Vagina (tissue), 2 donors: ENCODE measurements at places on chromosomes 16 and 17.

- no peak for DNase-seq
Observed at GRCh38 chr17:4980644-4981216, 6.7 kb downstream of the CAMTA2 start.

- DNase-seq, result no peak
Observed at GRCh38 chr17:14545156-14545906, 244.4 kb downstream of the HS3ST3B1 start.

DNA sequence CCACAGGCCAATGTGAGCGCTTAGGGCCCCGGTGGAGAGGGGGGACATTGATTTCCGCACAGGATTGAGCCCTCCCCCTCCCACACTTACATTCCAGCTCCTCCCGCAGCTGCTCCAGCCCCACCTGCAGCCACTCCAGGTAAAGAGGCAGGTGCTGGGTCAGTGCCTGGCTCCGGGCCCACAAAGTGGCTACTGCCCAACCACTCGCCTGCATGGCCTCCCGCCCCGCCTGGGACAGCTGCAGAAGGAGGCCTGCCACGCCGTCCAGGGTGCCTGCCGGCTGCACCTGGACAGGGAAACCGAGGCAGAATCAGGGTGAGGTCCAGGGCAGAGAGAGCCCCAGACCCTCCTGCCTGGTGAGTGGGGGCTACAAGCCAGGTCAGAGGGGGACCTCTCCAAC is 46.3 kb downstream of the RMI2 start:
- DNase-seq, result no peak

- DNase-seq, result no peak
Observed at GRCh38 chr16:20372701-20373100, 20.2 kb upstream of the UMOD start.

DNA sequence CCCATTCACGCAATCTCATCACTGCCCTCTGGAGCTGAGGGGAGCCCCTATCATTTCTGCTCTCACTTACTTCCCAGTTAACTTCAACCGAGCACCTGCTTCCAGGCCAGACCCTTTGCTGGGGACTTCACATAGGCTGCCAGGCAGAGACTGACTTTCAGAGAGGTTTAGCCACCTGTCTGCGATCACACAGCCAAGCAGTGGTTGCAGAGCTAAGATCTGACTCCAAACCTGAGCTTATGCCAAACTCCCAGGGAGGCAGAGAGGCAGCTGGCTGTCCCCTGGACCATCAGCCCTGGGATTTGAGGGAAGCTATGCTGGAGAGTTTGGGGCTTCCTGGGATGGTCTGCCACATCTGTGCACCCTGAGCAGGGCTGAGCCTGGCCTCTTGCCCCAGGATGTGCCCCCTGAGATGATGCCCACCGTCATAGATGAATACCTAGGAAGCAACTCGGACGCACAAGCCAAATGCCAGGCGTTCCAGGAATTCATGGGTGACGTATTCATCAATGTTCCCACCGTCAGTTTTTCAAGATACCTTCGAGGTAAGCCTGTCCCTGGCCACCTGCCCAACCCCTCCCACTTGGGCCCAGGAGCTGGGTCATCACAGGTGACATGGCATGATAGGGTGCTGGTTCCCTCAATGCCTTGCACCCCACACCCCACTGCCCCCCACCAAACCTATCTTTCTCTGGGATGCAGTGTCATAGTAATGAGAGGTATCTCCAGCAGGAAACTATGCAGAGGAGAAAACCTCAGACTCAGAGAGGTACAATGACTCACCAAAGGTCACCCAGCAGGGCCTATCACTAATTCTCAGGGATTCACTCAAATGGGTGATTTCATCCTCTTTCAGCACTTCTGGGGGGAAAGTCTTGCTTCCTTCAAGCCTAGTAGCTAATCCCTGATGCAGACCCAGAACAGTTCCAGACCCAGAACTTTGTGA is 10.0 kb downstream of the CES3 start:
- DNase-seq, result no peak

GRCh38 chr17:61584866-61585265 is 6.2 kb downstream of the NACA2 start:
- no peak for DNase-seq

DNA sequence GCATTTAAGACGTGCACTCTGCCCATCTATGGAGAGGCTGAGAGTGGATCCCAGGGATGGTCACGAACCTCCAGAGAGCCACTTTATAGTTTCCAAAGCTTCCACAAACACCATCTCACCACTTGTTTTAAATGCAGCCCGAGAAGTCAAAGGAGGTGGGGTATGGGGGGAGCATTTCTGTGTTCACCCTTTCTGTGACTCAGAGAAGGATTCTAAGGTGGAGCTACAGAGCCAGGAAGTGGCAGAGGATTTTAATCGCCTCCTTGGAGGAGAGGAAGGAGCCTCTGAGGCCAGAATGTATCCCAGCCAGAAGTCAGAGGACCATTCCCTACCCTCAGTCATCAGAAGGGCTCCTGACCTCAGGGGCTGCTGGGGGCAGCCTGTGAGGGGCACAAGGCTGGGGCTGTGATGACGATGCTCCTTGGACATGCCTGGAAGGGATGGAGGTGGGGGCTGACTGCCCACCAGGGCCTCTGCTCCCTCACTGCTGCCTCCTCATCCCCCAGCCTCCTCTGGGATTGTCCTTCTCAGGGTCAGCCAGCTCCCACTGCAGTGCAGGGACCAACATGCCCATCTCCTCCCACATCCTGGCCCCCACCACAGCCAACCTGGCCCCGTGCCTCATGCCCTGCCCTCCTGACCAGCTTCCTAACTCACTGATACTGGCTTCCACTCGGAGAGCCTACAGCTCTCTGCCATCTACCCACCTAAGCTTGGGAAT is 2.8 kb downstream of the XYLT2 start:
- no peak for DNase-seq

- DNase-seq, result no peak
Observed at GRCh38 chr17:40363111-40363827, 1.3 kb downstream of the GJD3 start.

DNA sequence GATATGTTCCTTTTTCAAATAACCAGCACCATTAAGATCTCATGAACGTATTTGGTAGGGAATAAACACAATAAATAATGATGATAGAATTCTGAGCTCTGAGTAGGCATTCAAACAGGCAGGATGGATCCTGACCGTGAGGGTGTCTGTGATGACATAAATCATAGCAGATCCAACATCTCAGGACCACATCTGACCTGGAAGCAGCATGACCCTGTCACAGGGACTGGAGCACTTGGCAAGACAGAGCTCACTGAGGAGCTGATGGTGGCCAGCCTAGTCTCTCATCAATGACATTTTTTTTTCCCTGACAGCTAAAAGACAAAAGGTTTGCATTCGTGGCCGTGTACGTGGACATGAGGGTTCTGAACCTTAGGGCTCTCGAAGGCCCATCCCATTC is 337.5 kb downstream of the NPIPA8 start:
- no peak for DNase-seq

DNA sequence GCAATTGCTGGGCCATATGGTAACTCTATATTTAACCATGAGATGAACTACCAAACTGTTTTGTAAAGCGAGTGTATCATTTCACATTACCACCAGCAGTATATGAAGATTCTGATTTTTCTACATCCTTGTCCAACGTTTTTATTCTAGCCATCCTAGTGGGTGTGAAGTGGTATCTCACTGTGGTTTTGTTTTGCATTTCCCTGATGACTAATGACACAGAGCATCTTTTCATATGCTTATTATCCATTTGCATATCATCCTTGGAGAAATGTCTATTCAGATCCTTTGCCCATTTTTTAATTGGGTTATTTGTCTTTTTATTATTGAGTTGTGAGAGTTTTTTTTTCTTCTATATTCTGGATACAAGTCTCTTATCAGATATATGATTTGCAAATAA is 83.6 kb downstream of the AKAP1 start:
- DNase-seq, result no peak

- DNase-seq, result no peak
Observed at GRCh38 chr17:33942414-33942813, 312.7 kb upstream of the CCL2 start.

DNA sequence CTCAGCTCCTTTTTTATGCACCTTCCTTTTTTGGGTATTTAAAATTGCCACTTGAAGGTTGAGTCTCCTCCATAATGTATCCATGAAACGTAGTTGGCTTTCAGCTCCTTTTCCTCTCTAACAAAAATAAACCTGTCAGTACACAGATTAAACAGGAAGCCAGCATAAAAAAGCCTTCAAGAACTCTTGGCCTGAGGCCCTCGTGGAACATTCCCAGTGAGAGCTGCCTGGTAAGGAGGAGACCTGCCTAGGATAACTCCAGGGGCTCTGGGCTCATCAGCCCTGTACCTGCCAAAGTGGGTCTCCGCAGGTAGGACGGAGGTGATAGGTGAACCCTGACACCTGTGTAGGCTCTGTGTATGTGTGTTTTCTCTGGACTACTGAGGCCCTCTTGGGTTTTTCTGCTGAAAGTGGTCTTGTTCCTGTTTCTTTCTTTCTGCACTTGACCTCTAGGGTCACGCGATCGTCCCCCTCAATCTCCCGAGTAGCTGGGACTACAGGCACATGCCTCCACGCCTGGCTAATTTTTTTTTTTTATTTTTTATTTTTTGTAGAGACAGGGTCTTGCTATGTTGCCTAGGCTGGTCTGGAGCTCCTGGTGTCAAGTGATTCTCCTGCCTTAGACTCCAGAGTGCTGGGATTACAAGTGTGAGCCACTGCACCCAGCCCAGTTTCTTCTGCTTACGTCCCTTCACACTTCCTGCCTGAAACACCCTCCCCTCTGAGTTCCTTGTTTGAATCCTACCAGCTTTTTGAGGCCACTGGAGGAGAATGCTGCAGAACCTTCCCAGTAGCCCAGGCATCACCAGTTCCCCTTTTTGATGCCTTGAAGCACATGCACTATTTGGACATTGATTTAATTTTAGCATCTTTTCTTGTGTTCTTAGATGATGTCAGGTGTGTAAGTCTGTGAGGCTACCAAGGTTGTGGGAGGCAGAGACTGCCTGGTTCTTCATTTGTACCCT is 9.8 kb downstream of the PGS1 start:
- no peak for DNase-seq

GRCh38 chr16:81279392-81279791 is 35.4 kb upstream of the GAN start:
- DNase-seq, result no peak

DNA sequence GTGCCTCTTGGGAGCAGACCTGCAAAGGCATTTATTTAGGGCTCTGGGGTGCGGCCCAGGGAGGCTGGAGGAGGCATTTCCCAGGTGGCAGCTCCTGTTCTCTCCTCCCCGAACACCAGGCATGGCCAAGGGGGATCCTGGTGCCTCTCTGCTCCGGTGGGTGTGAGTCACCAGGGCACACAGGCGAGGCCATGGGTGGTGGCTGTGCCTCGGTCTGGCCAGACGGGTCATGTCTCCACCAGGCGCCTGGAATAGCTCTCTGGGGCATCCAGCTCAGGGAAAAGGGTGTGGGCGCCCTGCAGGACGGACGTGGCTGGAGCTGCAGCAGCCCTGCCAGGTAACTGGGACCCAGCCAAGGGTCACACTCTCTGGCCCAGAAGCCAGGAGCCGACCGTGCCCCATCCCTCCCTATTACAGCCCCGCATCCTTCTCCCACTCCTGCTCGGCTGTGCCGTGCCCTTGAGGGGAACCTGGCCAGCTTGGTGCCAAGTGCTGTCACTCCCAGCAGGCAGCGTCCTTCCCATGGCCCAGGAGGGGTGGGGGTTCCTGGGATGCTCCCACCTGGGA is 25.8 kb downstream of the SOX8 start:
- no peak for DNase-seq

GRCh38 chr17:522919-523318 is 170.3 kb upstream of the RPH3AL start:
- no peak for DNase-seq

DNA sequence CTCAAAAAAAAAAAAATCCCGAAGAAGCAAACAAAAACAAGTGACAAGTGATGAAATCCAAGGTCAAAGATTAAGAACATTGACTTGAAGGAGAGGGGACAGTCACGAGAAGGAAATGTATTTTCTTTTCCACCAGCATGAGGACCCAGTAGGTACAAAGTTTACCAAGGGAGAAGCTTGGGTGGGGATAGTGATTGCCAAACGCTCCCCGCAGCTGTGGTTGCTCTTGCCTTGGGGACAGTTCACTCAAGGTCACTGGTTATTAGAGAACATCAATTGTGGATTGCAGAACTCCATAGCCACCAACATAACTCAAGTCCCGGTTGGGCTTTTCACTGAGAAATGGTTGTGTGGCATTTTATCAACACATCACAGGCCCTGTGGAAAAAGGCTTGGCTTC is 27.0 kb downstream of the RSL1D1 start:
- DNase-seq, result no peak

DNA sequence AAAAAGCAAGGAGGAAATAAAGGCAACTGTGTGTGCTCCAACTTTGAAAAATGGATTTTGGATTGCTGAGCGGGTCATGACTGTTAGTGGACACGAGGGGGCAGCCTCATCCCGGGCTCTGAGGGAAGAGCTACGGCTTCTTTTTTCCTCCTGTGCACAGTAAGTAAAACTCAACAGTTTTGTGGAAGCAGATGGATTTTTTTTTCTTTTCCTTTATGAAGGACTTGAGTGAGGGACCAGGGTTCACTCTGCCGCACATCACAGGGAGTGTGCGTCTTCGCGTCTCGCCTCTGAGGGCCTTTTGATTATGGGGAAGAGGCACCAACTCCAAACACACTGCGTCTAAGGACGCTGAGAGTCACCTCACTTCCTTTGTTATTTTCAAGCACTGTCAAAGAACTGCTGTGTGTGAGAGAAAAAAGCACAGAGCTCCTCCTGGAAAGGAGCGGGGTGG is 80.3 kb upstream of the GOT2 start:
- DNase-seq, result no peak

GRCh38 chr16:84507011-84507982 is 2.8 kb upstream of the MEAK7 start:
- DNase-seq, result no peak

- no peak for DNase-seq
Observed at GRCh38 chr16:380762-381011, 1.1 kb downstream of the PGAP6 start.

DNA sequence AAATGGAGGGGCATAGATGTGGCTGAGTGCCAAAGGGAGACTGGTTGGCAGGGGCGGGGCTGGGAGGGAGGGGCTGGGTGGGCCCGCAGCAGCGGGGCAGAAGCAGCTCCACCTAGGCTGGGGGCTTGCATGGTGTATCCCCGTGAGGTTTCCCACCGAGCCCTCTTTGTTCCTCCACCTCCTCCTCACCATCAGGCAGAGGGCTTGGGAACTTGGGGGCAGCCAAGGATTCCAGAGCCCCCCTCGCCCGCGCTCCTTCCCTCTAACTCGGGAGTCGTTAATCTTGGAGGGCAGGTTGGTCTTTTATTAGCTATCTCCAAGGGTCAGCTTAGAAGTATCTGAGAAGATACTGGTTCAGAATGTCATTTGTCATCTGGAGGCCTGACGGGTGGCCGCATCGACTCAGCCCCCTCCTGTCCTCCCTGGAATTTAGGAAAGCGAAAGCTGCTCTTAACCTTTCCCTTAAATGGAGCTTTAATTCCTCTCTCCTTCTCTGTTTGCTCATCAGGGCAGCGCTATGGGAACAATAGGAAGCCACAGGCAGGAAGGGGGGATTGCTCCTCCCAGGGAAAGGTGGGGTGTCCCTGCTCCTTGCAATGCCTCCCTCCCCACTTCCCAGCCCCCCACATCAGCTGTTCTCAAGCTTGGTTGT is 274.3 kb upstream of the XYLT1 start:
- no peak for DNase-seq
